Aorta (tissue), 5 donors: ENCODE measurements at places on chromosomes 13 and 19. TPM values are rescaled to one million over a fixed set of nuclear protein-coding genes. Genes with fewer than 3 reads are reported as not detected.

DNA sequence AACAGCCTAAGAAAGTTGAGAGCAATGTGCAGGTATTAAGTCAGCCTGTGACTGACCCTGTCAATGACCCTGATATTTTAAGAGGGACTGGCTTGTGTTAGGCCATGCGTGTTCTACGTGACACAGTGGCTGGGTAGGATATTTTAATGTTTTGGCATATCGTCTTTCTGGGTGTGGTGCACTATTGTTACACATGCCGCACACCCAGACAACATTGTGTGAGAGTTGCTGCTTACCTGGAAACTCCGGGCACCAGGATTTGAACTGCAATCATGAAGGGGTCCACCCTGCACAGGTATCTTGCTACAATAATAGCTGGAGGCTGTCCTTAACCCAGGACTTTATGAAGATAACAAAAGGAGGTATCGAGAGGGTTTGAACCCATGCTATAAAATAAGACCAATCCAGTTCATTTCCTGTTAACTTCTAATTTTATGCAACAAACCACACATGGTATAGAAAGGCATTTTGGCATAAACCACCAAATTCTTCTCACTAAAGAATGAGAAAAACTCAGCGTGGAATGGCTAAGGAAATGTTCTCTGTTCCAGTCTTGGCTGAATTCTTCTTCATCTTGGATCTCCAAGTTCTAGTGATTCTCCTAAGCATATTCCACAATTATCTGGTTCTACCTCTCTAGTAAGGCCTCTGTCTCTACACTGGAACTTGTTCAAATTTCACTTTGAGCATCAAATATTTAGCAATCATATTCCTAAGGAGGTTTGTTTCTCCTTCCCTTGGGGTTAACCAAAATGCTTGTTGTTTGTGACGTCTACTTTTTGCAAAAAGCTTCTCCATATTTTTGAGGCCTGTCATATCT, 38.7 kb upstream of the POMP start:
- H3K4me1 ChIP-seq: no peaks in the 10 kb centered on the region
- H3K27ac ChIP-seq: no peak overlapping the region
- no peak overlapping the region for H3K4me3 ChIP-seq
- H3K27me3 ChIP-seq: no peaks in the 10 kb centered on the region
- no peaks in the 10 kb centered on the region for H3K36me3 ChIP-seq

- no peaks in the 10 kb centered on the region for H3K36me3 ChIP-seq
- no peak overlapping the region for H3K4me3 ChIP-seq
- no peaks in the 10 kb centered on the region for H3K4me1 ChIP-seq
- no peak for DNase-seq
Measured at GRCh38 chr13:26855921-26856320, 95.3 kb upstream of the GPR12 start.

DNA sequence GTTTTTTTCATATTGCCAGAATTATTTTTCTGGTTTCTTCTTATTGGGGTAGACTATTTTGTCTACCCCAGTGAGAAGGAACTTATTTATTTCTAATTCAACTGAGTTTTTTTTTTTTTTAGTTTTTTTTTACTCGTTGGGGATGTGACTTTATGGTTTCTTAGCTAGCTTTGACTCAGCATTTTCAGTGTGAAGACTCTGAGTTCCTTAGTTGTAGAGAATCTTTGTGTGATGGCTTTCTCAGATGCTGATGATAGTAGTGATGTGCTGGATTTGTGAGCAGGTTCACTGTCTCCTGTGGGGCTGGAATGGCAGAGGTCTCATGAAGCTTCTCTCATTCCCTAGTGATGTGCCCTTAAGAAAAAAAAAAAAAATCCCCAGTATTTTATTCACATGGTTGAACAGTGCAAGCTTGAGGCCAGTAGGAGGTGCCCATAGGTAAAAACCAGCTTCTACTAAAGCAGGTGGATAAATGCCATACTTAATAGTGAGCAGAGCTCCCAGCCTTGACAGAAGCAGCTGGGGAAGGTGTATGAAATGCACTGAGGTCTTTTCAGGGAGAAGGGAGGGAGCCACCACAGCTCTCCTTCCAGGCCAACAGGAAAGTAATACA, 106.2 kb upstream of the KLF5 start:
- DNase-seq: no peak
- no peaks in the 10 kb centered on the region for H3K4me1 ChIP-seq
- H3K4me3 ChIP-seq: no peak overlapping the region
- no peak overlapping the region for H3K27ac ChIP-seq

- DNase-seq: no peak
- H3K36me3 ChIP-seq: peaks cover 4% of the 10 kb centered on the region
- H3K4me1 ChIP-seq: no peaks in the 10 kb centered on the region
- no peak overlapping the region for H3K27ac ChIP-seq
Measured at GRCh38 chr13:41079725-41080124, 18.4 kb downstream of the WBP4 start.

The OR7C1 gene
- polyA plus RNA-seq: not detected
